ENCODE measurements at places on chromosomes 7 and 10.

- no peak for DNase-seq
These were observed 207.9 kb upstream of the MYO3A start for GRCh38 chr10:25725917-25726716.

GRCh38 chr10:91201213-91201996 is 19.1 kb upstream of the PCGF5 start:
- DNase-seq: no peak

DNA sequence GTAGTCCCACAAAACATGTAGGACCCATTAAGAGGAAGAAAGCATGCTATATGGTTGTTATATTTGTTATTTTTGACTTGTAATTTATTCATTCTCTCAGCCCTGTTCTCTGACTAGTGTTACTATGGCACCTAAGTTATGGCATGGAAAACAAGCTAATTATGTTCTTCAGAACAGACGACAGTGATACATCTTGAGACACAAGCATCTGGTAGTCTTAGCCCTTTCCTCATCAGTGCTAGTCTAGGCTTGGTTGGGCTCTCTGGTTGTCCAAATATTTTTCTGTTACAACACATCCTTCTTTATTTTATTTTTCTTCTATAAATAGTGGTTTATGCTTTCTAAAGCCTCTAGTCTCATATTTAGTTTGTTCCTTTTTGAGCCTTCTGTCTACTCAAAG is 308.3 kb upstream of the KAT6B start:
- DNase-seq: no peak

- DNase-seq: no peak
These were observed 20.3 kb upstream of the HECTD2 start for GRCh38 chr10:91389636-91390512.

- no peak for DNase-seq
These were observed 184.0 kb downstream of the ADAM12 start for GRCh38 chr10:126204320-126204719.

DNA sequence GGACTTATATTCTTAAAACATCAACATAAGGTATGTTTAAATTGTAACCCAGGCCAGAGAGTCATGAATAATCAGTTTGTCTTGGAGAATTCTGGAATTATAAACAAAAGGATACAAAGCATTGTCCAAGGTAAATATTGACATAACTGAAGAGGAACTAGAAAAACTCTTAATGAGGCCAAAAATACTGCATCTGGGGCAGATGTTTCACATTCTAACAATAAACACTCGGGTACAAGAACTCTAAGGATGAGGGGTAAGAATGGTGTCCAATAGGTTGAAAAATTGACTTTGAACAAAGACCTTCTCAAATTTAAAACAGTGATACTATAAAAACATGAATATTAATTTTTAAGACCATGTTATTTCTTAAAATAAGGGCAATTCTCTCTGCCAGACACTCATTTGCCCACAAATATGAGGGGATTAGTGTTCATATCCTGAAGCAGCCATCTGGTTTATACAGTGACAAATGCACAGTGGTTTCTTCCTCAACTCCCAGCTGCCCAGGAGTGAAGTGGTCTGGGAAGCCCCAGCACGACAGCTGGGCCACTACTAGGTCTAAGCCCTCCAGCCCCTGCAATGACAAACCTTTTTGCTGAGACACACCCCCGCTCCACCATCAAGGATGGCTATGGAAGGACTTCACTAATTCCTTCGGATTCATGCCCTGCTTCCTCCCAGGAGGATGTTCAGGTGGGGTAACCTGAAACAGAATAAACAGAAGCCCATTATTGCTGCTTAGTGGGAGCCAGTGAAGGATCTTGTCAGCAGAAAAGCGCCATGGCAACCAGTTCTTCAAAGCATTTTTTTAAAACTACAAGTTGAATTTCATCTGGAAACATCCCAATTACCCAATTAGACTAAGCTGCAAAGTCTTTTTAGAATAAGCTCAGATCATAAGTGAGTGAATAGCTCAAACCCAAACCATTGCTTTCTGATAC is 107.5 kb upstream of the ARID5B start:
- DNase-seq: no peak

- no peak for DNase-seq
These were observed 42.7 kb downstream of the LRRC18 start for GRCh38 chr10:48896756-48897440.

DNA sequence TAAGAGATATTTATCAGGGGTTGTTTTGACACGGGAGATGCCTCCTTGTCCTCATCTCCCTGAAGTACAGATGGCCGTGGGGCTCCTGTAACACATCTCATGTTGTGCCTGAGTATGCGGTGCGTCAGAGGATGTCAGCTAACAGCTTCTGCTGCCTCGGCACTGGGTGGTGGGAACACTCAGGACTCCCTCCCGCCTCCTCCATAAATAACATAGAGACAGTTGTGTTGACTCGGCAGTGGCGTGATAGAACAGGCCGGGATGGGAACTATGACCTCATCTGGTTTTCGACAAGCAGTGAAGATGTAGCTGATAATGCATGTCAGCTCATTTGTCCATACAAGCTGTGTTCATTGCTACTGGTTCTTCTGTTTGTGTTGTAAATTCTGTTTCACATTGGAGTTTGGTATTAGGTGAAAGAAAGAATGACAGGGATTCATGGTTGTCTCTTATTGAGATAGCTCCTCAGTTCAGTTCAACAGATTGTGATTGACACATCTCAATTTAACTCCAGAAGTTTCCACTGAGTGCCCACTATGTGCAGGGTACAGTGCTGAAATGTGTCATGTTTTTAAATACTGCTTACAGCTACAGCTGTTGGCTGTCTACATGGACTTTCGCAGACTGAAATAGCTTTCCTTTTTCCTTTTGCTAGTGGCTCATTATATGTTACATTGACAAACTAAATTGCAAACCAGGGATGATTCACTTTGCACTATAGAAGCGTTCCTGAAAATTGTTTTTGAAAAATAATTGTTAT is 87.4 kb downstream of the CHN2 start:
- DNase-seq: no peak

DNA sequence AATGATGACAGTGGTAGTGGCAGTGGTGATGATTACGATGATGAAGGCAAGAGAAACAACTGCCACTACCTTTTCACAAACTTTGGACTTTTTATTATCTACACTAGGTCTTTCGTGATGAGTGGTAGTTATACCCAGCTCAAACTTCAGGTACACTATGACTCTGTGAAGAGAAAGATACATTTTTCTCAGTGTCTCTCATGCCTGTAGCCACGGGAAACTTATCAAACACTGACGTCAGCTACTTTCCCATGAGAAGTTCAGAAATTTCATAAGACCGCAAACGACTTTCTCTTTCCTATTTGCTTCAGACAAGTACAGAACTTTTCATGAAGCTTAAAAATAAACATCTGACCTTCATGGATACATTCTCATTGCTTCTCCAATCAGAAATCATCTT is 57.0 kb downstream of the CALD1 start:
- no peak for DNase-seq

DNA sequence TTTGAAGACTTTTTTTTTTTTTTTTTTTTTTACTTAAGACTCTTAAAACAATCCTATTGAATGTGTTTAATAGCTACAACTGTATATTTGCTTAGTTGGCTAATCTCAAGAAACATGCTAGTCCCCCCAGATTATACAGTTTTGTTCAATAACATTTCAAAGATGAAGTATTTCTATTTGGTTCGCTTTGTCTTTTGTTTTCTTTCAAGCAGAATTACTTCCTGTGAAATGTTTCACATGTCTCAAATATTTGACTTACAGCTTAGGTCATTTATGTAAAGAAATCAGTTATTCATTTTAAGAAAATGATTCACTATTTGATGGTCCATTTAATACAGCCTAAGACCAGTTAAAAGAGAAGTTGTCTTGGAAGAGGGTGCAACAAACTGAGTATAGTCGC is 12.8 kb upstream of the LAMB1 start:
- DNase-seq: no peak

DNA sequence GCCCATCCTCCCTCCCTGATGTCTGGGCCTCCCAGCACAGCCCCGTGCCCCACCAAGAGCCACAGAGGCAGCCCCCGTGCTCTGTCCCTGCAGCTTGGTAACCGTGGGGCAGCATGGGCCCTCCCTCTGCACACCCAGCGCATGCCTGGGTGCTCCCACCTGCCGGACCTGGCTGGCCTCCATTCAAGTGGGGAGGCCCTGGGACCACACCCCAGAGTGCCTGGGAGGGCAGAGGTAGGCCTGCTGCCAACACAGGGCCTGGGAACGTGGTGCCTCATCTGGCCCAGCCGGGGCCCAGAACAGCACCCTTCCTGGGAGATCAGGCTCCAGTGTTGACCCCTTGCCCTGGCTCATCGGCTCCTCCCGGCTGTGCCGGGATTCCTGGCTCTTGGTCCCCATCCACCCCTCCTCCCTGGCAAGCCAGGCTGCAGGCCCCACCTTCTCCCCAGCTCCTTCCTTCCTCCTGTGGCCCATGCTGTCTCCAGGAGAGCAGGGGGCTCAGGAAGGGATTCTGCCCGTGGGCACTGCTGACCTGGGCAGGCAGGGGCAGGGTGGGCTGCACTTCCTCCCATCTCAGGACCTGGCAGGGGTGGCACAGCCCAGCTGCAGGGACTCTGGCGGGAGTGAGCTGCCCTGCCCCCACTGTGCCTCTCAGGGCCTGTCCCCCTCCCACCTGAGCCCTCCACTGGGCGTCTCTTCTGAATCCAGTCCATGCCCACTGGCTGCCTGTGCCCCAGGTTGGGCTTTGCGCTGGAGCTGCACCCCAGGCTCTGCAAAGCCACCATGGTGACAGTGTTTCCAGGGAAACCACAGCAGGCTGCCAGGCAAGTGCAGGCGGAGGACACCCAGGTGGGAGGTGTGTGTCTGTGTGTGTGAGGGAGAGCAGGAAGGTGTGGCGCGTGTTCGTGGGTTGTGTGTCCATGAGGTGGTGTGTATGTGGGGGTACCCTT is 32.6 kb downstream of the PWWP2B start:
- DNase-seq: no peak

DNA sequence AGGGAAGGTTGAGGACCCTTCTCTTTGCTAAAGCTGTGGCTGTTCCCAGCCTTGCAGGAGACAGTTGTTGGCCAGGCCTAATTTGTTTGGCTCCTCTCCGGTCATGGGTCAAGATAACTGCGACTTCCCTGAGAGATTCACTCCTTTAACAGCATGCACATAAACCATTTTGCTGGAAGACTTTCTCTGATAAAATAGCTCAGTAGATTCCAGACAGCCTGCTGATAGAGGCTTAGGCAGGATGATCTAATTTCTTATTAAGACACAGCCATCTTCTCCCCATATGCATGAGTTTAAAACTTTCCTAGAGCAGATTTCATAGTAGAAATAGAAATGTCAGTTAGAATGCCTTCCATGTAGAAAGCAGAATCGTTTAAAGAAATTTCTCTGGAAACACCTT is 181.9 kb downstream of the WNT2 start:
- no peak for DNase-seq

DNA sequence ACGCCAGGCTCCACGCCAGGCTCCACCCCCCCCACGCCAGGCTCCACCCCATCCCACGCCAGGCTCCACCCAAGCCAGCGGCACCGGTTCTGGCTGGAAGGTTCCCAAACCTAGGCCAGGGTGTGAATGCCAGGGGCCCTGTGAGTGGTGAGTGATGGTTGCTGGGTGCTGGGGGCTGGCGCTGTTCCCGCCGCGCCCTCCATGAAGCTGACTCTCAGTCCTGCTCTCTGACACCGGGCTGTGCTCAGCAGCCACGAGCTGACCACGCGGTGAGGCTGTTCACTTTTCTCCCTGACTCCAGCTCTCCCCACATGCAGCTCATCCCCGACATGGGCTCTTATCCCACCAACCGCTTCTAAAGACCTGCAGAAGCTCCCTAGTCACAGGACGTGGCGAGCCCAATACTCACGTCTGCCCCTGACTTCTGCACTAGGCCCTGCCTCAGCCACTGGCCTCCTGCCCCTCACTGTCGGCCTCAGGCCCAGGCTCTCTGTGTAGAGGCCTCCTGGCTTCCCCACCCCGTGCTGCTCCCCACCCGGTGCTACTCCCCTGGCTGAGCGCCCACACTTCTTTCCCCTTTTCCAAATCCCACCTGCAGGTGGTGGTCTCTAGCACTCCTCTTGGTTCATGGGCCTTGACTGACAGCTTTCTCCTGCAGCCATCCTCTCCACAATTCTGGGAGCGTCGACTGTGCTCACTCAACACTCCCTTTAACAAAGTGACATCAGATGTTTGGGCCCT is 603.0 kb downstream of the PTPRN2 start:
- no peak for DNase-seq

- DNase-seq: no peak
These were observed 123.2 kb downstream of the AVL9 start for GRCh38 chr7:32618470-32618869.

- DNase-seq: no peak
These were observed 38.2 kb upstream of the SLC26A4 start for GRCh38 chr7:107622429-107622828.

- DNase-seq: no peak
These were observed 57.8 kb upstream of the TNKS2 start for GRCh38 chr10:91740353-91740924.

DNA sequence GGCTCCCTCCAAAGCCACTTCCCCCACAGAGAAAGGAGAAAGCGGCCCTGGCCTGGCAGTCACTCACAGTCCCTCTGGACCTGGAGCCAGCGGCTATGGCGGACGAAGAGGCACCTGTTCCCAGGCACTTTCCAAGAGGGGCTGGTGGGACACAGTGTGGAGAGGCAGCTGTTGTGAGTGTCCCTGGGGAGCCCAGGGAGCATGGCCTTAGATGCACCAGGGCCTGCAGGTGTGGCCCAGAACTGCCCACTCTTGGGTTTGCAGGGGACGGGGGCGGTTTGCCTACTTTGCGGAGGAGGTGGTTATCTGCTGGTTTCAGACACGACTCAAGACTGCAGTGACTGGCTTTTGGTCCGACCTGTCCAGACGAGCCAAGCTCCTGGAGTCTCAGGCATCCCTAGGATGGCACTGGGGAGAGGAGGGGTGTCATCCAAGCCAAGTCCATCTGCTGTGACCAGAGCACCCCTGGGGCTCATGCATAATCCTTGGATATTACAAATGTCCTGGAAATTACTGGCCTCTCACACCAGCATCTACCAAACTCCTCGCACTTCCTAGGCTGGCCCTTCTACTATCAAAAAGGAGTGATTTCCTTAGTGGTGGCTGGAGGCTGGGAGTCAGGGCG is 18.4 kb downstream of the CTBP2 start:
- DNase-seq: no peak

DNA sequence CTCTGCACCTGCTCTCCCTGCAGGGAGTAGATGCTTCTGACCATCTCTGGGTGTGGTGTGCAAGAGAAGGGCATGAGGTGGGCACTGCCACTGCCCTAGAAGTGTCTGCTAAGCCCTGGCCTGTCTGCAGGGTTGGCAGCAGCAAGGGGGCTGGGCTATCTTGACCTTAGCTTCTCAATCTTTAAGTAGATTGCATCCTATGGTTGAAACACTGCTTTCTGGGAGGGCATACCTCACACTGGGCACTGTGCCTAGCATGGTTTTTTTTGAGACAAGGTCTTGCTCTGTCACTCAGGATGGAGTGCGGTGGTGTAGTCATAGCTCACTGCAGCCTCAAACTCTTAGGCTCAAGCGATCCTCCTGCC is 54.9 kb downstream of the CLIP2 start:
- DNase-seq: no peak
